ENCODE measurements at places on chromosomes 16 and 17. TPM values are rescaled to one million over a fixed set of nuclear protein-coding genes. Genes with fewer than 3 reads are reported as not detected.

Gene FBXW10B
- 0.54 TPM for polyA plus RNA-seq

Gene ETV4
- 2.5 TPM for polyA plus RNA-seq

Gene TBX6
- 0.62 TPM for polyA plus RNA-seq

Gene SOCS1
- polyA plus RNA-seq = 10.4 TPM

Gene HAS3
- polyA plus RNA-seq = 0.34 TPM

Gene KRT17
- 5.5 TPM for polyA plus RNA-seq

All from kidney (tissue), 22 donors.